ENCODE measurements at places on chromosomes 12 and 14. TPM values are rescaled to one million over a fixed set of nuclear protein-coding genes. Genes with fewer than 3 reads are reported as not detected.

RDH12 gene
- total RNA-seq = not detected

ANG gene
- 4.8 TPM for total RNA-seq

GDF3 gene
- 1.2 TPM for total RNA-seq

CLEC14A gene
- 30.4 TPM for total RNA-seq

KRT79 gene
- total RNA-seq = not detected

CD163 gene
- total RNA-seq = 861 TPM

CHGA gene
- total RNA-seq = not detected

NID2 gene
- 4.8 TPM for total RNA-seq

NTF3 gene
- not detected for total RNA-seq

CELA1 gene
- total RNA-seq = not detected

MUCL1 gene
- total RNA-seq = not detected

AMDHD1 gene
- total RNA-seq = 3.1 TPM

RNASE4 gene
- 4.4 TPM for total RNA-seq

TAS2R13 gene
- total RNA-seq = 2.1 TPM

KRT83 gene
- total RNA-seq = not detected

OR6C2 gene
- total RNA-seq = not detected

SCNN1A gene
- total RNA-seq = 2.4 TPM

SIX6 gene
- not detected for total RNA-seq

RNF212B gene
- not detected for total RNA-seq

GPRC5A gene
- 1.1 TPM for total RNA-seq

COCH gene
- 2.3 TPM for total RNA-seq

ZNF891 gene
- 3.6 TPM for total RNA-seq

Measured in spleen (tissue), 13 donors.